ENCODE measurements at places on chromosomes 2 and 18.
A peak's percentile ranks its signal among the peaks of the same experiment; 100 is the strongest.

GRCh38 chr2:149399934-149400615 is 69.7 kb downstream of the LYPD6 start:
- no peak for DNase-seq

DNA sequence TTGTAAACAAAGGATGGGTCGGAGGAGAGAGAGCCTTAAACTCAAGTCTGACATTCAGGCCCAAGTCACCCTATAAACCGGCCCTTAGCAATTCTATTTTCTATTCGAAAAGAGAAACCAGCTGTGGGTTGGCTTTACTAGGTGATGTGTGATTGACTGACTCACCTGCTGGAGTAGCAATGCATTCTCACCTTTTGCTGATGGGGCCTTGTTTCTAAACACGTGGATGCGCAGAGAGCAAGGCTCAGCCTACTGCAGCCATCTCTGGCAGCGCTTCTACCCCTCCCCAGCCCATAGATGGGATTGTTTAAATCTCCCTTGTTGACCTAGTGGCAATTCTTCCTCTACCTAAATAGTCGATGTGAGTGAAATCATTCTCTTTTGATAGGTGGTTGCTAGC is 138.5 kb downstream of the MEIS1 start:
- no peak for DNase-seq

GRCh38 chr2:156455361-156455975 is 19.3 kb downstream of the GPD2 start:
- DNase-seq = no peak

DNA sequence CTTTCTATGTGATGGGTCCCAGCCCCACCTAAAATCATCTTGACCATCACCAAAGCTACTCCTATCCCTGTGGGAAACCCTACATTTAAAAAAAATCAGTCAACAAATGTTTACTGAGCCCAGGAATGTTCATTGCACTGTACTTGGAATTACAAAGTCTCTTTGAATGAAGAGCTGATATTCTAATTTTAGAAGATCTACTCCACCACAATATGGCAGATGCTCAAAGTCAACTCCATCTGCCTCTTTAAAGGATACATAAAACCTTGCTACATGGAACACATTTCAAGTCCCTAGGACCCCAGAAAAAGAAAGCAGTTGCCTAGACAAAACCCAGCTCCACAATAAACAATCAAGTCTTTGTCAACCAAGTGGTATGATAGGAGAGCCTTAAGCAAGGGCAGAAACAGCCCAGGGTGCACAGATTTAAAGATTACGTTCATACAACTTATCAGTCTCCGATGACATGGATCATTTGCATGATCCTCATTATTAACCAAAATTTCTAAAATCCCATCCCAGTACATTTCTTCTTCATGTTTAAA is 234.3 kb upstream of the ACVR2A start:
- no peak for DNase-seq

DNA sequence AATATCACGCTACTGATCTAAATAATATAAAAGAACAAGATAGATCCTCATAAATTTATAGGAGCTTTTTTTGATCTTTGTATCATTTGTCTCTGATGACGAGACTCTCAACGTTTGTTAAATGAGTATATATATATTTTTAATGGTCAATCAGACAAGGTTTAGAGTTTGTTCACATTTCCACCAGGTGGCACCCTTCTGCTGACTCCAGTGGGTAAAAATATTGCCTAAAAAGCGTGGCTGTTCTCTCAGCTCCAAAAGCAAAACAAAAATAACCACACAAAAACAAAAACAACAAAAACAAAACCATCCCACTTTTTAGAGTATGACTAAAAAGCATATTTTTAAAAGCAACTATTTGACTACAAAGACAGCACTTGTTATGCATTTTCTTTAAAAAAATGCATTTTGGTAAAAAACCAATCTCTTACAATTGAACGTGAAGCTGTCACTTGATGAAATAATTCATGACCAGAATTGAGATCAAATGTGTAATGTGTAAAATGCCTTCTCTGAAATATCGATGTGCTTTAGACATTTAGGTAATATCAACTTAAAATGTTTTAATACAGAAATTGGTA is 723.2 kb downstream of the DPP10 start:
- DNase-seq = no peak

- peak; percentile 17 for DNase-seq
These were observed 8.6 kb upstream of the ACYP2 start for GRCh38 chr2:54106631-54107454.

GRCh38 chr2:54271843-54272627 is 16.0 kb upstream of the TSPYL6 start:
- DNase-seq = peak; percentile 26

- DNase-seq = no peak
These were observed 43.1 kb downstream of the CPO start for GRCh38 chr2:206982360-206982955.

DNA sequence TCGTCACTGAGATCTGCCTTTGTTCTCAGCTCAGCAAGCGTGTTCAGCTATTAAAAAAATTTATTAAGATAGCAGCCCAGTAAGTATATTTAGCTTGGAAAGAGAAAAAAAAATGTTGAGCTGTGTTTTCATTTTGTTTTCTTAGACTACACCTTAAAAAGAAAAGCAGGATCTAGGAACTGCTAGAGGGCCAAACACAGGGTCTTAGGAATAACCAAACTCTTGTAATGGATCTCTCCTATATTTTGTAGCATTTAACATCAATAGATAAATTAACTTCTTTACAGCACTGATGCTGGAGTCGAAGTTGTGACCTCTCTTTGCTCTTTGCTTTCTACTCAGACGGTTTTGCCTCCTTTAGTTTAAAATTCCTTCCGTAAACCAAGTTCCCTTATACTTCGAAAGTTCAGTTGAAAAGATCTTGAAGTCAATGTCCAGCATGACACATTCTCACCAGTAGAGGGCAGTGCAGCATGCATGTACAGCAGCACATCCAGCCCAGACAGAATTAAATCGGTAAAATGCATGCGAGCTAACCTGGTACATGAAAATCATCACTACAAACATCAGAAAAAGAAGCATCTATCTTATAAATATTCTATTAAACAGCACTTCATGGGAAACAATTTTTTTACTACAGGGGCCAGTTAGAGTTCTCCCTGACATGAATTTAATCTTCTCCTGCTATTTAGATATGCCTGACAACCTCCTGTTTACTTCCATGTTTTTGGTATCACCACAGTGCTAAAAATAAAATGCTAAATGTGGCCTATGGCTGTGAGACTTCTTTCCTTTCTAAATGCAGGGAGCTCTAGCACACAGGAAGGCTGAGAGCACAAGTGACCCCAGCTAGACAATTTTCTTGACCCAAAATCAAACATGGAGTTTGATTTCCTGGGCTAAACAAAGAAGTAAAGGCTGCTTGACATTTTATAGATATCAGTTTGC is 48.2 kb upstream of the MAP3K20 start:
- peak; percentile 81 for DNase-seq

DNA sequence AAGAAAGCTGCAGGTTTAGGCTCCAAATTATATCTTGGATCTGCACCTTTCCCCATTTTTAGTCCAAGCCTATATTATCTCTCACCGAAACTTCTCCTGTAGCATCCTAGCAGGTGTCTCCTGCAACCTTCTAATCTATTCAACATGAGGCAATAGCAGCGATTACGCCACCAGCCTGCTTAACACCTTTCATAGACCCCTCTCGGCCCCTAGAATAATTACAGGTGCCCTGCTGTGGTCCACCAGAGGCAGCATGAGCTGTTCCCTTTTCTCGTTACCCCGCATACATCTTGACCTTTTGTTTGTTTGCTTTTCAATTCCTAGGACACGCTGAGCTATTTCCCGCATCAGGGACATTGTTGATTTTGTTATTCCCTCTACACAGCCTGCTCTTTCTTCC is 361.9 kb downstream of the CYRIA start:
- no peak for DNase-seq

GRCh38 chr2:119718501-119719260 is 39.7 kb downstream of the TMEM177 start:
- DNase-seq = no peak

DNA sequence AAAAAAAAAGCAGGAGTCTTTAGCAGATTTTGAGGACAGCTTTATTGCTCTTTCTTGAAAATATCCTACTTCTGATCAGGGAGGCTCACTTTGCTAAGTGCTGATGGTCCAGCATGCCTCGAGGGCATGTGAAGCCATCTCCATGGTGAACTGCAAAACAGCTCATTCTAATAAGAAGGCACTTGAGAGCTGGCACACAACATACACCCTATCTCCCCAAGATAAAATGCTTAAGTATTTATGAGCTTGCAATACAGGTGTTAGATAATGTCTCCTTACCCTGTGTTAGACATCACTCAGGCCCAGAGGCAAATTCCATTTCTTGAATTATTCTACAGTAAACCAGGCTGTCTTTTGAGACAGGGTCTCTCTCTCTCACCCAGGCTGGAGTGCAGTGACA is 2.7 kb downstream of the ENOSF1 start:
- no peak for DNase-seq

- DNase-seq = no peak
These were observed 79.1 kb downstream of the TWIST2 start for GRCh38 chr2:238926761-238927611.

DNA sequence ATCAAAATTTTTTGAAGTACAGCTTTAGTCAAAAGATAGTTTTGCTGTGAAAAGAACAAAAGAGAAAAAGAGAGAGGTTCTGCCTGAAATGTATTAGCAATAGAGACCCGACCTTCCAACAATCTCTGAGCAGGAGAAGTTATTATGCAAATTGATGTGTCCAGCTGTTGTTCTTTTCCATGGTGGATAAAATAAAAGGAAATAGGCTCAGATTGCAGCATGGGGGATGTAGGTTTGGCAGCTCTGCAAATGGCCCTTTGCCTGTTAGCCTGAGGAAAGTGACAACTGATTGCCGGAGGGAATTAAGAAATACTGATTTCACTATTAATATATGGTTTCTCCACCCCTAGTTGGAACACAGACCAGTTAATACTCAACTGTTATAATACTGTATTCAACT is 1283.2 kb upstream of the NXPH2 start:
- DNase-seq = no peak

DNA sequence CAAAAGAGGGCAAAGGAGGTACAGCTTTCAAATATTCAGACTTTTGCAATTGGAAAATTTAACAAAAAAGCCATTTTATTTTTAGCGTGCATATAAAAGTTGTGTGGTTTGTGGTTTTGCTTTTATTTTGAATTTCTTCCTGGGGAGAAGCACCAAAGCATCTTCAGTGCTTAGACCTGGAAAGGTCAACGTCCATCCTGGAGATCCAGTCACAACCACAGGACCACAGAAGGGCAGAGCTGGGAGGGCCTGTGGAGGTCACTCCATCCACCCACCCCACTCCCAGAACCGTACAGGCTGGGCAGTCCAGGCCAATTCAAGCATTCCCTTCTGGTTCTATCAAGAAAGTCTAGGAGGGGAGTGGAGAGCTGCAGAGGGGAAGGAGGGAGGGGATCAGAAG is 43.8 kb downstream of the MPHOSPH10 start:
- DNase-seq = no peak

DNA sequence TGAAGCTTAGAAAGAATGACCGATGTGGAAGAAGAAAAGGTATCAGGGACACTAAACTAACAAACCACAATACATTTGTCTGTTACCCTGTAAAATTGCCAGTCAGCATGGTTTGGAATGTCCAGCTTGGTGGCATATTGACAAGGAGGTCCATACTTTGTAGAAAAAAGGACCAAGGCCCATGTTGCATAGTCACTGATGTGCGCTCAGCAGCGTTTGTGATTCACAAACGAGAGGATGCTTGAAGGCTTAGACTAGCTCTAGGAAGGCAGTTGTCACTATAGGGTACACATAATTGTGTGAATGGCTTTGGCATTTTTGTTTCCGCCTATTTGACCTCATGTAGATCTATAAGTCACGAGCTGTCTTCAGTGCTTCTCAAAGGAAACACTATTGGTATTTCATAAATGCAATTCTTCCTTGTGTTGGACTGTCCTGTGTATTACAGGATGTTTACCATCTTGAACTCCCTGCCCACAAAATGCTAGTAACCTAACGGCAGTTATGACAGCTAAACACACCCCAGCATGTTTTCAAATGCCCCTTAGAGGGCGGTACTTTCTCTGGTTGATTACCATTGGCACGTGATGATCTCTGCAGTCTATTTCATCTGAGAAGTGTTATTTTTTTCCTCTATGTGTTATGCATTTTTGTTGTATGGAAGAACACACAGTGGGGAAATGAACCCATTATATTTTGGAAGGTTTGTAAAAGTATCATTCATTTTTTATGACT is 304.2 kb downstream of the CYRIA start:
- no peak for DNase-seq

- no peak for DNase-seq
These were observed 516 bp downstream of the EIF2AK2 start for GRCh38 chr2:37156071-37156856.

- no peak for DNase-seq
These were observed 28.3 kb downstream of the PKP4 start for GRCh38 chr2:158484892-158485556.

GRCh38 chr2:166516712-166517303 is 22.8 kb upstream of the SCN7A start:
- no peak for DNase-seq

- DNase-seq = no peak
These were observed 131.5 kb downstream of the CCDC74A start for GRCh38 chr2:131659168-131659572.

- no peak for DNase-seq
These were observed 5.0 kb downstream of the RUFY4 start for GRCh38 chr2:218074031-218074430.

GRCh38 chr2:185583058-185583816 is 155.4 kb upstream of the FSIP2 start:
- DNase-seq = no peak

GRCh38 chr2:162768656-162769055 is 69.9 kb downstream of the KCNH7 start:
- DNase-seq = no peak

- no peak for DNase-seq
These were observed 44.2 kb downstream of the WDPCP start for GRCh38 chr2:63544017-63544627.

- no peak for DNase-seq
These were observed 567.5 kb downstream of the SLC4A3 start for GRCh38 chr2:220194630-220195584.
